ENCODE measurements at places on chromosomes 4 and X.
A peak's percentile ranks its signal among the peaks of the same experiment; 100 is the strongest.

DNA sequence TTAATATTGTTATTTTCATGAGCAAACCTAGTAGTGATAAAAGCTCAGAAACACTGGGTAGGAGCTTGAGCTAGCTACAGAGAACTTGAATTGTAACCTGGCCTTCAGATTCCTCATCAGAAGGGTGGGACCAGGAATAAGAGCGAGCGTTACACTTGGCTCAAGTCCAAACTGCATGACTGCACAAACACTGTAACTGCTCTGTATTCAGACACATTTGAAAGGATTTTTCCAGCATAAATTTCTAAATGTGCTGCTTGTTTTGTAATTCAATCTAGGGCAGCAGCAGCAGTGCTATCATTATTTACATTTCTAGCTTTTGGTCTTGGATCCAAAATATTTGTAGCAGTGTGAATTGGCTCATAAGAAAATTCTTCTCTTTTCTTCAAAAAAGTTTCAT, 133.0 kb upstream of the TMLHE start:
- DNase-seq, result peak; percentile 29

GRCh38 chr4:24675721-24676389, 91.5 kb upstream of the DHX15 start:
- DNase-seq, result no peak

GRCh38 chr4:68349279-68349648, 626 bp downstream of the YTHDC1 start:
- DNase-seq, result no peak

GRCh38 chr4:75002381-75002780, 69.5 kb downstream of the PARM1 start:
- DNase-seq, result no peak

DNA sequence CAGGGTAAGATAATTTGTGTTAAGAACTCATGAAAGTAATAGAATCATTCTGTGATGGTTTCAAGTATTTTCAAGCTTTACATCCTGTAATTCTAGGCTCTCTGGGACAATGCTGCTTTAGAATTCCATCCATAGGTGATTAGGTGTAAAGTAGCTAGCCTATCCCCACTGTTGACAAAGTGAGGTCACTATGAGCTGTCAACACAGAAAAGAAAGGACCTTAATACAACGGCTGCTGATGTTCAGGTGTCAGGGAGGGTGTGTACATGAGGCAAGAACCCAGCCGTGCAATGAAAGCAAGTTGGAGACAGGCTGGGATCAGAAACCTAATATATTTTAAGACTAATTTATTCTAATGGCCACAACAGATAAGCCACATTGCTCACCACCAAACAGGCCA, 36.8 kb upstream of the SH3RF1 start:
- DNase-seq, result no peak

DNA sequence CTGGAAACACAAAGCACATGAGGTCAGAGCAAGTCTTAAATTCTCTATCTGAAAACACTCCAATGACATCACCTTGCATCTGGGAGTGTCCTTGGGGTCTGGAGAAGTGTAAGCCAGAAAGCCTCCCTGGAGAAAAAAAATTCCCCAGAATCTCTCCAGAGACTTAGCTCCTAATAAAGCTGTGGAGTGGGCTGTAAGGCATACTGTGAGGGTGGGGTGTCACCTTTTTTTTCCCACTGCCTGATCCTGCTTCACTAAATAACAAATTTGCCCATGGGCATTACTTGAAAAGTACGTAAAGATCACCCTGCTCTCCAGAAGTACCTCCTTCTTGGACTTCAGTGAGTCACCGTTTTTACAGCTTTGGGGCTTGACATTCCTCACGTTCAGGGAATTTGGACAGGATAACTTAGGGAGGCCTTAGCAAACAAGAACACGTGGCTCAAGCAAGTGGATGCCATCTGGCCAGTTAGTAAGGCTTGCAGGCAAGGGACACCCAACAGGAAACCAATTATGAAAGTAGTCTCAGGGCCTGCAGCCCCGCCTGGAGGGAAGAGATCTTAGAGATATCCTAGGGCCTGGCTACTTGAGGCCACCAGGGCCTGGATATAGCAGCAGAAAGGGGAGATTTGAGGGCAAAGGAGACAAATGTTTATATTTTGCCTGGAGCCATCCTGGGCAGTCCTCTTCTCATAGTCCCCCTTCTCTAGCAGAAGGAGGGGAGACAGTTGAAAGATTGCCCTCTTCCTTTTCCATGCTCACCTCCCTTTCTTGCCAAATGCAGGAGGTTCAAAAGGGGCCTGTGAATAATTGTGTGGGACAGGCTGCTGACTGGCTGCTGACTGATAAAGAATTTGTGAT, 60.1 kb upstream of the PLAC1 start:
- no peak for DNase-seq

DNA sequence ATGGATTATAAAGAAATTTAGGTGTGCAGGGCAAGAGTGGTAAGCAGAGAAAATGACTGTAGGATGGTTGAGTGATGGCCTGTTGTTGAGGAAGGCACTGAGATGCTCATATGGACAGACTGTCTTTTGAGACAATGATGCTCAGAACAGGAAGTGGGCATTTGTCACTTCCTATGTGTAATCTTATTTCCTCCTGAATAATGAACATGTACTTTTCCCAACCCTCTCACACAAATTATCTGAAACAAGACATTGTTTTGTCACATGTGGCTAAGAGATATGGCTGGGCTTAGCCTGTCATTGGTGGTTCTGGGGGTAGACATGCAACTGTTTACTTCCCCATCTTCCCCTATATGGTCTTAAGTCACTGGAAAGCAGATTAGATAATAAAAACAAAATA, 240.5 kb downstream of the CFAP47 start:
- no peak for DNase-seq

DNA sequence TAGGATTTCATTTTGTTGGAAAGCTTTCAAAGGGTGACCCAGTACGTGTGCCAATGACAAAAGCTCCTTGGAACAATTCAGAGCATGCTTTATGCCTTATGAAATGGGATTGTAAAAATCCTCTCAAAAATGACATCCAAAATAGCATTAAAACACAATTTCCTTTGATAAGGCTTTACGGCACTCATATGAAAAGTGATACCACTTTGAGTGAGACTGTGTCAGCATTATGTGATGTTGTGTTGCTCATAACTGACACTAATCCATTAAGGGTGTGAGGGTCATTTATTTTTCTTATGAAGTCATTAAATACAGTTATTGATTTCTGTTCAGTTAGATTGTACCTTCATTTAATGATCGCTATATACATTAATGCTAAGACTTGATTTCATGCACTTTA, 250.2 kb downstream of the TENM3 start:
- no peak for DNase-seq

DNA sequence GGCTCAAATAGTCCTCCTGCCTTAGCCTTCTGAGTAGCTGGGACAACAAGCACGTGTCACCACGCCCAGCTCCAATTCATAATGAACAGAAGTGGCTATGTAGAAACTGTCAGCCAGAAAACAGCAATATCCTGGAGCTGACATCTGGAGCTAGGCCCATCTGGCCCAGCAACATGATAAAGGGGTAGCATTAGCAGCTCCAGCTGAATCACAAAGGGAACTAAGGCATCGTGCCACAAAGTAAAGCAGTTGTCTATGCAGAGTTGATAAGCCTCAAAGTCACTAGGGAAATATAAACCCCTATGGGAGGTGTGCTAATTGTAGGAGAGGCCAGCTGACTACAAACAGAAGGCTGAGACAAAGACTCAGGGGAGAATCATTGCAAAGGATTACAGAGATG, 270.5 kb upstream of the GPC4 start:
- DNase-seq, result no peak

- DNase-seq, result no peak
Measured at GRCh38 chrX:131783555-131784308, 239.4 kb upstream of the STK26 start.

Measured in NCI-H2081 treated with DMSO at 0.1 percent for 48 hours (cell line).